Peyer's patch (tissue), 4 donors: ENCODE measurements at places on chromosomes 3 and 15. TPM values are rescaled to one million over a fixed set of nuclear protein-coding genes. Genes with fewer than 3 reads are reported as not detected.

- no peaks in the 10 kb centered on the region for H3K36me3 ChIP-seq
- no peak overlapping the region for H3K27ac ChIP-seq
- H3K4me3 ChIP-seq, result no peak overlapping the region
- DNase-seq, result no peak
- no peaks in the 10 kb centered on the region for H3K27me3 ChIP-seq
Measured at GRCh38 chr3:126490619-126491018, 14.9 kb upstream of the ZXDC start.

Gene CCDC9B
- total RNA-seq, result 55.6 TPM

GRCh38 chr3:72494626-72495025 is 353.6 kb downstream of the SHQ1 start:
- no peaks in the 10 kb centered on the region for H3K4me1 ChIP-seq
- H3K36me3 ChIP-seq, result no peaks in the 10 kb centered on the region
- DNase-seq, result no peak
- no peak overlapping the region for H3K4me3 ChIP-seq
- H3K27ac ChIP-seq, result no peak overlapping the region

Gene GCNT3
- 60.7 TPM for total RNA-seq

Gene TRPM1
- not detected for total RNA-seq

Gene SNTN
- total RNA-seq, result not detected

DNA sequence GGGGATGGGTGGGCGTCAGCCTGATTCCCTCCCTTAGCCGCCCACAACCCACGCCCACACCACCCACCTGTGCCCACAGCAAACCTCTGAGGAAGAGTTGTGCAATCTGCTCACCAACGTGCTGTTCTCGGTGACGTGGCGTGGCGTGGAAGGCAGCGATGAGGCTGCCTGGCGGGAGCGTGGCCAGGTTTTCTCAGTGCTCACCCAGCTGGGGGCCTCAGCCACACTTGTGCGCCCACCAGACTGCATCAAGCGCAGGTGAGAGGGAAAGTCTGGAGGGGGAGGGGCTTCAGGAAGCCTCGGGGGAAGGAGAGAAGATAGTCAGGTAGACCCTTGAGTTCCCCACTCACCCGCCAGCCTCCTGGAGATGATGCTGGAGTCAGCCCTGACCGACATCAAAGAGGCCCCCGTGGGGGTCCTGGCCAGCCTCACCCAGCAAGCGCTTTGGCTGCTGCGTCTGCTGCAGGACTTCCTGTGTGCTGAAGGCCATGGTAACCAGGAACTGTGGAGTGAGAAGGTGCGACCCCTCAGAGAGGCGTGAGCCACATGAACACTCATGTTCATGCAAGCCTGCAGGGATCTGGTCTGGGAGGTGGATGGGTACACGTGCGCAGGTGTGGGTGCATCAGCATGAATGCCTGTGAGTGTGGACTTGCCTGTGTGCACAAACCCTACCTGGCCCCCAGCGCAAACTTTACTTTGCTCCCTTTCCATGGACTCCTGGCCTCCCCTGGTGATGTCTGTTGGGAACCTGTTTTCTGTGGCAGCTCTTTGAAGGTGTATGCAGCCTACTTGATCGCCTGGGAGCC is 21.7 kb downstream of the NBEAL2 start:
- H3K27ac ChIP-seq, result no peak overlapping the region
- peaks cover 78% of the 10 kb centered on the region for H3K36me3 ChIP-seq
- no peaks in the 10 kb centered on the region for H3K4me1 ChIP-seq
- no peaks in the 10 kb centered on the region for H3K27me3 ChIP-seq
- no peak for DNase-seq

- no peaks in the 10 kb centered on the region for H3K36me3 ChIP-seq
- DNase-seq, result no peak
- no peak overlapping the region for H3K4me3 ChIP-seq
Measured at GRCh38 chr3:13234666-13235065, 161.4 kb upstream of the IQSEC1 start.

Gene STARD5
- total RNA-seq, result 38.4 TPM

GRCh38 chr3:30894521-30895251 is at the start of gene GADL1:
Gene GADL1 (minus strand): TSS chr3:30894661. CDS start chr3:30894614, 47 bp downstream.
- H3K27me3 ChIP-seq, result no peaks in the 10 kb centered on the region
- no peak within 1 kb of the TSS for H3K27ac ChIP-seq
- H3K36me3 ChIP-seq, result no peaks in the 10 kb centered on the region
- DNase-seq, result peak; percentile 39

- DNase-seq, result no peak
- no peaks in the 10 kb centered on the region for H3K27me3 ChIP-seq
- H3K4me3 ChIP-seq, result no peak overlapping the region
- H3K36me3 ChIP-seq, result no peaks in the 10 kb centered on the region
- no peak overlapping the region for H3K27ac ChIP-seq
Measured at GRCh38 chr15:35379972-35380371, 166.0 kb downstream of the DPH6 start.

GRCh38 chr3:41881233-41881821 is 80.6 kb downstream of the ULK4 start:
- no peak overlapping the region for H3K4me3 ChIP-seq
- no peaks in the 10 kb centered on the region for H3K36me3 ChIP-seq
- H3K4me1 ChIP-seq, result no peaks in the 10 kb centered on the region
- H3K27ac ChIP-seq, result no peak overlapping the region

GRCh38 chr3:1139071-1139470 is 46.2 kb downstream of the CNTN6 start:
- H3K36me3 ChIP-seq, result no peaks in the 10 kb centered on the region
- no peaks in the 10 kb centered on the region for H3K4me1 ChIP-seq
- no peak overlapping the region for H3K4me3 ChIP-seq
- no peak for DNase-seq

Gene CFAP100
- total RNA-seq, result not detected

GRCh38 chr3:128503164-128503651 is 10.2 kb upstream of the GATA2 start:
- no peaks in the 10 kb centered on the region for H3K27me3 ChIP-seq
- no peak overlapping the region for H3K4me3 ChIP-seq
- no peaks in the 10 kb centered on the region for H3K4me1 ChIP-seq
- DNase-seq, result no peak

DNA sequence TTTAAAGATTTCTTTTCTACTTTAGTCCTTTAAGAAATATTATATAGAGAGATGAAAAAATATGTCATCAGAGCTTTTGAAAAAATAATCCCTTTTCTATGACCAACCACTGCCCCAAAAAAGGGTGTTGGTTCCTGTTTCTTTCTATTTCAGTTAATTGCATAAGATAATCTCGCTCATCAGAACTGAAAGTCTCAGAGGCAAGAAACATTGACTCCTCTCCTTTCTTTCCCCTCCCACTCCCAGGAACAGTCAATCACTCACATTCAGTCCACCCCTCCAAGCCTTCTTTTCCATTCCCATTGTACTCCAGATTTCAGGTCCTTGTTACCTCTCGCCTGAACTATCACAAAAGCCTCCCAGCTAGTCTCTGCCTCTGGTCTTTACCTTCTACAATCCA is 153.7 kb upstream of the ABI3BP start:
- DNase-seq, result no peak
- H3K27ac ChIP-seq, result no peak overlapping the region
- no peaks in the 10 kb centered on the region for H3K4me1 ChIP-seq
- H3K4me3 ChIP-seq, result no peak overlapping the region

DNA sequence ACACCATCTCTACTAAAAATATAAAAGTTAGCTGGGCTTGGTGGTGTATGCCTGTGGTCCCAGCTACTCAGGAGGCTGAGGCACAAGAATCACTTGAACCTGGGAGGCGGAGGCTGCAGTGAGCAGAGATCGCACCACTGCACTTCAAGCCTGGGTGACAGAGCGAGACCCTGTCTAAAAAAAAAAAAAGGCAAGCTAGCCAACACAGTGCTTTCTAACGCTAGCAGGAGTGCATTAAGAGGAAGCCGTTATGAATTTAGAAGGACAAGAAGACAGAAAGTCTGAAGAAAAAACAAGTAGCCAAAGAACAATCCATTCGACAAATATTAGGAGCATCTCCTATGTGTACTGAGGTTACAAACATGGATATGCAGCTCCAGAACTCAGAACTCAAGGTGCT is 28.6 kb downstream of the BHLHE40 start:
- H3K36me3 ChIP-seq, result no peaks in the 10 kb centered on the region
- peak; percentile 5 for DNase-seq
- H3K27me3 ChIP-seq, result no peaks in the 10 kb centered on the region
- H3K4me1 ChIP-seq, result peaks cover 7% of the 10 kb centered on the region

DNA sequence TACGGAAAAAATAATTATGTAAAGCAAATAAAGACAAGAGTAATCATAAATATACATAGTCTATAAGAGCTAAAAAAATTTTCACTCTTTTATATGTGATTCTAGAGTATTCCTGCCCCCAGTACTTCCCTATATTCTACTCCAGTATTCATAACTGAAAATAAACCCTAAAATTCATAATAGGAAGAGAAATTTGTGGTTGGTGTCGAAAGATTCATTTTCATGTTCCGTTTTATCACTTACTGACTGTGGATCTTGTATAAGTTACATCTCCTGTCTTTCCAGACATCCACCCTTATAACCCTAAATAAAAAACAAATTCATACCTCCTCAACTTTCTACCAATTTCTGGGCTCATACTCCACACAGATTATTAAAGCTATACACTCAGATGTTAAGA is 16.0 kb upstream of the MBNL1 start:
- no peaks in the 10 kb centered on the region for H3K36me3 ChIP-seq
- no peak for DNase-seq
- peak overlapping the region; percentile 35 for H3K27ac ChIP-seq
- H3K4me3 ChIP-seq, result no peak overlapping the region

DNA sequence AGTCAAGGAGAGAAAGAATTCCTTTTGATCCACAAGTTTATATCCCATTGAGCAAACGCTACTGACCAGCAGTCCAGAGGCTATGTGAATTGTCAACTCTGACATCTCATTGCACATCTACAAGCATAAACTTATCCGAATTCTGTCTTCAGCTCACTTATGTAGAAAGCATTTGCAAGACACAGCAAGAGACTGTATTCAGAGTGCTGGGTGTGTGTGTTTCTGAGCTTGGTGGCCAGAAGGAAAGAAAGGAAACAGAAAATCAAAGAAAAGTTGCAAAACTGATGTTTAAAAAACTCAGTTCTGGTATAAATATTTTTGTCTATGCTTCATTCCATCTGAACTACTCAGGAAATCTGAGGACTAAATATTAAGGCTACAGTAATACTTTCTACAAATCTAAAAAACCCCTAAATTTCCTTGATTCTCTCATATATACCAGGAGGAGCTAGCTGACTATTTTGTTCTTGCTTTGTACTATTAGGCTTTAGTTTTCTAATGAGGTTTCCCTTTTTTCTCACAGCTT is 45.5 kb downstream of the LSAMP start:
- no peak overlapping the region for H3K4me3 ChIP-seq
- H3K27ac ChIP-seq, result no peak overlapping the region
- no peaks in the 10 kb centered on the region for H3K36me3 ChIP-seq
- no peak for DNase-seq
- H3K4me1 ChIP-seq, result no peaks in the 10 kb centered on the region

- H3K36me3 ChIP-seq, result no peaks in the 10 kb centered on the region
- H3K27me3 ChIP-seq, result no peaks in the 10 kb centered on the region
- H3K27ac ChIP-seq, result no peak overlapping the region
- peak; percentile 40 for DNase-seq
- no peaks in the 10 kb centered on the region for H3K4me1 ChIP-seq
Measured at GRCh38 chr3:126415661-126416591, 21.2 kb downstream of the CFAP100 start.

Gene PIGZ
- 44.8 TPM for total RNA-seq

Gene PPM1L
- 8.4 TPM for total RNA-seq

Gene TTLL13
- total RNA-seq, result not detected

Gene TRA2B
- total RNA-seq, result 135 TPM

Gene CYP8B1
- not detected for total RNA-seq

Gene CCR1
- total RNA-seq, result 1.7 TPM

Gene PLAAT1
- total RNA-seq, result not detected

- no peaks in the 10 kb centered on the region for H3K36me3 ChIP-seq
- H3K27me3 ChIP-seq, result no peaks in the 10 kb centered on the region
- no peaks in the 10 kb centered on the region for H3K4me1 ChIP-seq
- no peak for DNase-seq
- no peak overlapping the region for H3K27ac ChIP-seq
- no peak overlapping the region for H3K4me3 ChIP-seq
Measured at GRCh38 chr15:31843426-31844055, 186.8 kb upstream of the CHRNA7 start.

GRCh38 chr3:6781092-6781491 is 79.8 kb upstream of the GRM7 start:
- no peak overlapping the region for H3K27ac ChIP-seq
- no peak overlapping the region for H3K4me3 ChIP-seq
- no peak for DNase-seq
- no peaks in the 10 kb centered on the region for H3K27me3 ChIP-seq

GRCh38 chr3:21185816-21186314 is 565.1 kb downstream of the ZNF385D start:
- no peaks in the 10 kb centered on the region for H3K27me3 ChIP-seq
- H3K36me3 ChIP-seq, result no peaks in the 10 kb centered on the region
- no peak for DNase-seq
- H3K27ac ChIP-seq, result no peak overlapping the region

DNA sequence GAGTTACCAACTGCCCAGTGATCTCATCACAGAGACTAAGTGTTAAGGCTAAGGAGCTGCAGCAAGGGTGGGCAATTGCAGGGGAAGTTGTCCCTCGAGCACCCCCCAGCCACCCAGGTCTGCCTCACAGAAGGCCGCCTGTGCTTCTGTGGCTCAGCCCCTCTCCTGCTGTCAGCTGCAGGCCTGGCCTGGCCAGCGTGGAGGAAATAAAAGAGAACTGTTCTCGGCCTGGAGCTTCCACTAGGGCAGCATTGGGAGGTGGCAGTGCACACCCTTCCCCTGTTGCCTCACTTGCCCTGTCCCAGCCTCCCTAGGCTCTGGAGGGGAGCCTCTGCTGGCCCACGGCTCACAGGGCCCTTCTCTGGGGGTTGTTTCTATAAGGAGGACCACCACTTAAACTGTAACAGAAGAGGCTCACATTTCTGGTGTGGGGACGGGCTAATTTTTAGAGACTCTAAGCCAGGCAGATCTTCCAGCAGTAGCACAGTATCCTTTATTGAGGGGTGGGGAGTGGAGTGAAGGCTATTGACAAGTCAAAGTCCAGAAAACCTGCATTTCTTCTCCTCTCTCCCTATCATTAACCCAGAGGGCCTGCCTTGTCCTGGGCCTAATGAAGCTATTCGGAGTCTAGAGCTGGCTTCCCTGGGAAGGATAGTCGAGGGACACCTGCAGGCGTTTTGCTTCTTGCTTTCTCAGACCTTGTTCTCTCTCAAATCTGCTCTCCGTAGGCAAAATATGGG is 75.6 kb upstream of the ADPGK start:
- no peaks in the 10 kb centered on the region for H3K27me3 ChIP-seq
- peak; percentile 66 for DNase-seq
- no peaks in the 10 kb centered on the region for H3K36me3 ChIP-seq

DNA sequence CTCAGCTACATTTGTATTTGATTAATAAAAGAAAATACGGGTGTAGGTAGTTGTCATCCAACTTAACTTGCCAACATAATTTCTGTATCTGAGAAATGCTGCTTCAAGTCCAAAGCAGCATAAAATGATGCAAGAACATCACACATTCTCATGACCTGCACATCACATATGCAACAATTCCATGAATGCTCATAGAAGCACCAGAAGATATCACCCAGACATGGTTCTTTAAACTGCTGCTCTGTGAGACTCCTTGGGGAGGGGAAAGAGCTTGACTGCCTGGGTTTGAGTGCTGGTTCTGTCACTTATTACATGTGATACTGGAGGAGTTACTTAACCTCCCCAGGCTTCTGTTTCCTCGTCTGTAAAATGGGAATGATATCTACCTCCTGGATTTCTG is 39.4 kb downstream of the CHST14 start:
- peaks cover 13% of the 10 kb centered on the region for H3K4me1 ChIP-seq
- DNase-seq, result no peak
- no peak overlapping the region for H3K4me3 ChIP-seq
- no peak overlapping the region for H3K27ac ChIP-seq

- no peak within 1 kb of the TSS for H3K4me3 ChIP-seq
- H3K27ac ChIP-seq, result no peak within 1 kb of the TSS
- H3K4me1 ChIP-seq, result peaks cover 35% of the 10 kb centered on the region
- peaks cover 7% of the 10 kb centered on the region for H3K27me3 ChIP-seq
Measured at GRCh38 chr15:60004009-60004845, at the start of gene FOXB1. Gene FOXB1 (plus strand): TSS chr15:60004311. CDS start chr15:60004964, 653 bp downstream.
